ENCODE measurements at places on chromosomes 2 and 18.

DNA sequence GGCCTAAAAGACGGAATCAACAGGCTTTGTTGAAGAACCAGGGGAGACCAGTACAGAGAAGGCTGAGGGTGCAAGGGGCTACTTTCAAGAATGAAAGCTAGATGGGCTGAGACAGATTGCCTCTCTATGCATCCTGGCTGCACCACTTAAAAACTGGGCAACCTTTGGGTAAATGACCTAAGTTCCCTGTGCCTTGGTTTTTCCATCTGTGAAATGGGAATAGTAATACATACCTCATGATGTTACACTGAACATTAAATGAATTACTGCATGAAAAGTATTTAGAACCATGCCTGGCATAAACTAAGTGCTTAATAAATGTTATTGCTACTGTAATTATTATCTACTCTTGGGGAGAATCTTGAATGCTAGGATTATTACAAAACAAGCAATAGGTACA lies 106.5 kb downstream of the PRKCE start:
- no peak for DNase-seq

GRCh38 chr2:121372721-121373353 lies 87.8 kb upstream of the TFCP2L1 start:
- DNase-seq: no peak

DNA sequence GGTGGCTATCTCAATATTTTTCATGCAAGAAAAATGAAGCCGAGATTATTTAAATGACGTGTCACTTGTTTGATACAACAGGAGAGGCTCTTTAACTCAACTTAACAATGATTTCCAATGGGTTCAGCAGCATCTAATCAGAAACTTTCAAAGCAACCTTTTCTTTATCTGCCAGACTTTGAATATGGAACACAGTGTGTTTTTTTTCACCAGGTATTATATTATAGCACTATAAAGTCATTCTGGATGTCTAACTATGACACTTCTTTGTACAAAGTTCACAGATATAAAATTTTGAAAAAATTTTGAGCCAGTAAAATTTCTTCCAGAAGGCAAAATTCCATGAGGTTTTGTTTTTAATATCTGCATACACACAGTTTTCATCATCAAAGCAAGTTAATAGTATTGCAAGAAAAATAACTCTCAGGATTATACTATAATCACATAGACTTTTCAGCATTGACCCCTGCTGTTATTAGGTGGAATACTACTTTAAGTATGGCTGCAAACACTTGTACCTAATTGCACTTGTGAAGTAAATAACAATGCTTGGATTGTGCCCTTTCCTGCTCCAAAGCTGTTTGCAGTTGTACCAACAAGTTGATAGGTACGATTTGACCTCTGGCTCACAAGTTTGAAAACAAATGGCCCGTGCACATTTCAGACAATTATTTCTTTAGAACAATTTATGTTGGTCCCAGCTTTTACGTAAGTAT lies 44.0 kb upstream of the DSG1 start:
- DNase-seq: no peak

DNA sequence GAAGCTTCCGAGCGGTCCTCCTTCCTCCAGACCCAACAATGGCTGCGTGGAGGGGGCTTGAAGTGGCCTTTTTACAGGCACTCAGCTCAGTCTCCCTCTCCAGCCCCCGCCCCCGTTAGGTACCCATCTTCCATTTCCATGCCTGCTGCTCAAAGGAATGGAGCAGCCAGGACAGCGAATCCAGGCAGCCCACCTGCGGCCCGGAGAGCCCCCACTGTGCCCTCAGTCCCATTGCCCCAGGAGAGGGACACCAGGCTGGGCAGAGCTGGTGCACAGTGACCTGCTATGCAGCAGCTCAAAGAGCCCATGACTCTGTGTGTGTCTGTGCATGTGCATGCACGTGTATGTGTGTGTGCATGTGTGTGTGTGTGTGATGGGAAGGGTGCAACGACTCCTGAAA lies 10.6 kb upstream of the POMC start:
- DNase-seq: no peak

GRCh38 chr2:106638580-106638979 lies 151.4 kb downstream of the CD8B2 start:
- no peak for DNase-seq

GRCh38 chr2:46704593-46704992 lies 211.0 kb downstream of the MCFD2 start:
- DNase-seq: no peak

DNA sequence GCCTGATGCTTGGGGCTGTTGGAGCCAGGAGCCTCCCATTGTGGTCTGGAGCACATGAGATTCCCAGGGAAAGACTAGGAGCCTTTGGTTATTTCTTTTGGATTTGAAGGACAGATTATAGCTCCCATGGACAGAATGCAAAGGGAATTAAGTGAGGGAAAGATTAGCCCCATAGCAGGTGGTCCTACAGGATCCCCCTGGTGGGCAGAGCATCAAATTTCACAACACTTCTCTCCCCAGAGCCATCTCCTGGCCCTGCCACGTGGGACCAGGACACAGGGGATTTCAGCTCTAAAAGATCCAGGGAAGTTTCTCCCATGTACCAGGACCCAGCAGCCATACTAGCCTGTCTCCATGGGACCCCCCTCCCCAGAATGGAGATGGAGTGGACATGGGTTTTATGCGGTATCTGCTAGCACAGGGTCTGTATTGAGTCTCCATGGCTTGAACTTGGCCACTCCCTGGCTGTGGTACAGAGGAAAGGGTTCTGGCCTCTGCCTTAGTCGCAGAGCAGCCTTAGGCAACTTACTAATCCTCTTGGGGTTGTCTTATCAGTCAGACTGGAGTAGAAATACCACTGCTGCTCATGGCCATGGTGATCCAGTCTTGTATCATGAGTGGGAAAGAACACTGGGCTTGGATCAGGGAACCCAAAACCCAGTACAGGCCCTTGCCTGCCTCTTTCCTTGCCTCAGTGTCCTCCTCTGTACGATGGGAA lies 6.8 kb upstream of the PLB1 start:
- no peak for DNase-seq

- DNase-seq: no peak
Measured at GRCh38 chr2:80281049-80281448, 23.5 kb downstream of the LRRTM1 start.

DNA sequence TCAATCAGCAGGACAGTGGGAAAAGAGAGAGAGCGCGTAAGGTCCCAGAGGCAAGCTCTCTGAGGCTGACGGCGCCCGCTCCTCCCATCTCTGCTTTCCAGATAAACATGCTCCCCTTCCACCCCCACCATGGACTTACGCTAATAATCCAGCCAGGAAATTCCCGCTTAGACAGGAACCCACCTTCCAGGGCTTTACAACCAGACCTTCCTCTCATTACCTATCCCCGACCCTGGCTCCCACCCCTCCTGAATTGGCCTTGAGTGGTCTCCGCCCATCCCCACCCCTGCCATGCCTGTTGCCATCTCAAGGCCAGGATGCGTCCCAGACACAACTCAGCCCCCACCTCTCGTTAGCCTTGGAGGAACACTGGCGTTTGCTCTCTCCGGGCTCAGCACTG lies 131.1 kb downstream of the SMAD2 start:
- no peak for DNase-seq

DNA sequence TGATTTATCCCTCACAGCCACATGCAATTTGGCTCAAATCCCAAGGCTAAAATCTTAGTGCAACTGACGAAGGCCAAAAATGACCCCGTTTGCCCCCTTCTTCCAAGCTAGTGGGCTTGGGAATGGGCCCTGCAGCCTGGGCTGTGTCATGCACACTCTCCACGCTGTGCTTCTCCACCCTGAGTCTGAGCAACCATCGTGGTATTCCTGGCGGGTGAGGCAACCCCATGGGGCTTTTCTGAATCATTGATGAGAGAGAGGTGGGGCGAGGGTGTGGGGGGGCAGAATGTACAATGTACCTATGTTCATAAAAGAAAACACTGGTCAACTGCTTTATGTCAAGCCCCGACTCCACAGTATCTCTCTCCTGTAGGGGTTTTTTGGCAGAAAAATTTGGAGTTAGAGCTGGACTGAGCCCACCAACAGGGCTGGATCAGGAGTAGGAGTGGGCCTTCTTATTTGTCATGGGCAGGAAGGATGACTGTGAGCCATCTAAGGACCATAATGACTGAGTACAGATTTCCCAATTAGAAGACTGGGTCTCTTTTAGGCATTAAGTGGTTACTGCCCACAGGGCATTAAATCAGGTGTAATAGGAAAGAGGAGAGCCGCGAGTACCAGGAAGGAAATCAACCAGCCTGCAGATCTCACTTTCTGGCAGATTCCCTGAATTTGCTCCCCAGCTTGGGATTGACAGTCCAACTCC lies 8.9 kb downstream of the SULT1C2 start:
- DNase-seq: no peak

- DNase-seq: no peak
Measured at GRCh38 chr18:8412117-8412516, 197.1 kb upstream of the RAB12 start.

DNA sequence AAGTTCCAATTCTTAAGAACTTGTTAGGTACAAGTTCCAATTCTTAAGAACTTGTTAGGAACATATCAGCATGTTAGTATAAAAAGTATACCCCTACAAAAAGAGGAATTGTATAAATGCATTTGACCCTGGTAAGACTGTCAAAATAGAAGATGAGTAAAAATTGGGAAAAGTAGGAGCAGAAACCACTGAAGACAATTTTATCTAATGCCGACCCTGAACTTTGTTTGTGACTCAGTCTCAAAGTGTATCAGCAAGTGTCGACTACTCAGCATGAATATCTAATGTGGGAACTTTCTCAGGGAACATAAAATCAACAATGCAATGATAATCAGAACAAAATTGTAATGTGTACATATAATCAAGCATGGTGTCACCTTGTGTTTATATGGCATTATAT lies 583 bp upstream of the CD226 start:
- DNase-seq: no peak

DNA sequence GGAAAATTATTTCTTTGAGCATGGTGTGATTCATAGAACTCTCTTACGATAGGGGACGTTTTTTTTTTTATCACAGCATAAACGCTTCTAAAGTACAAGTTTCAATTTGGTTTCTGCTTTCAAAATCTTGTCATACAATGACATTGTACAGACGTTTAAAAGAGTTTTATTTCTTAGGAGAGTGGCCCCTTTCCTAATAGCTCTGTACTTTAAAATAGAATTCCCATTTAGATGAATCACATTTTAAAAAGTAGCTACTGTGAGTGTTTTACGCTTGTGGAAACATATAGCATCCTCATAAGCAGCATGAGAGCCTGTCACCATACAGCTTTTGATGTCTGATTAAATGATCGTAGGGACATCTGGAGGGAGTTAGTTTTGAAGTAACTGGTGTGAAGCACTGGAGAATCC lies 510.9 kb downstream of the PARD3B start:
- DNase-seq: no peak

GRCh38 chr2:198327526-198327925 lies 523.1 kb downstream of the PLCL1 start:
- no peak for DNase-seq

- no peak for DNase-seq
Measured at GRCh38 chr2:58186501-58186900, 54.6 kb downstream of the FANCL start.

DNA sequence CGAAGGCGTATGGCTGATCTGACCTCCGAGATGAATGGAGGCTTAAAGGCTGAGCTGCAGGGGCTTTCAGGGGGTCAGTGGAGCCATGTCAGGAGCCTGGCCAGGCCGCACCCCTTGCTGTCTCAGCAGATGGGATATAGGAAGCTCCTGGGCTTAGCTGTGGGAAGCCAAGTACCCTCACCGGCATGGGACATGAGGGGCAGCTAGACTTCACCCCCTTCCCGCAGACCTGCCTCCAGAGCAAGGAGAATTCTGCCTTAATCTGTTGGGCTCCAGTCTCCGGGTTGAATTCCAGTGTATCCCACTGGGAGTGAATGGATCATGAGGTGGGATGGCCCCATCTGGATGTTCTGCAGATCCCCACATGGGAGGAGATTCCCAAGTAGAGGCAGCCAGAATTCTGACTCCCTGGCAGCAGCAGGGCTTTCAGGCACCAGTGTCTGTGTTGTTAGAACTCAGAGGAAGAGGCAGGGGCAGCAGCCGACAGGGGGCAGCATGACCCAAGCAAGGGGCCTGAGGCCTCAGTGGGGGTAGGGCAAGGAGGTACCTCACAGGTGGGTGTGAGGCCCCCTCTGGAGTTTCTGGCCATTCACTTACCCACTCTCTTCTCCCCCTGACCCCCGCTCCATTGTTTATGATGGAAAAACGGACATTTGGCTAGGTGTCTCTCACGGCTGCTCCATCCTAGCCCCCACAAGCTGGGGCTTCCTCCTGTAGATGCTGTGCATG lies 19.1 kb downstream of the CAPG start:
- DNase-seq: no peak

DNA sequence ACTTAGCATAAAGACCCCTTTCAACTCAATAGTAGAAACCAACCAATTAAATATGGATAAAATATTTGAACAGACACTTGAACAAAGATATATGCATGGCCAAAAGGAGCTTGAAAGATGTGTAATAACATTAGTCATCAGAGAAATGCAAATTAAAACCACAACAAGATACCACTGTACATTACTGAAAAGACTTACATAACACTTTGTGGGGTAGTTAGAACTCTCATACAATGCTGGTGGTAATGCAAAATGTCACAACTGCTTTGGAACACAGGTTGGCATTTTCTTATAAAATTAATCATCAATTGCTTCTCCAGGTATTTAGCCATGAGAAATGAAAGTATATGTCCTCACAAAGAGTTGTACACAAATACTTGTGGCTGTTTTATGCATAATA lies 60.7 kb downstream of the TTC27 start:
- DNase-seq: no peak

GRCh38 chr18:61606759-61607158 lies 273.5 kb downstream of the CDH20 start:
- no peak for DNase-seq

GRCh38 chr2:64865831-64866345 lies 123.3 kb upstream of the SLC1A4 start:
- no peak for DNase-seq

DNA sequence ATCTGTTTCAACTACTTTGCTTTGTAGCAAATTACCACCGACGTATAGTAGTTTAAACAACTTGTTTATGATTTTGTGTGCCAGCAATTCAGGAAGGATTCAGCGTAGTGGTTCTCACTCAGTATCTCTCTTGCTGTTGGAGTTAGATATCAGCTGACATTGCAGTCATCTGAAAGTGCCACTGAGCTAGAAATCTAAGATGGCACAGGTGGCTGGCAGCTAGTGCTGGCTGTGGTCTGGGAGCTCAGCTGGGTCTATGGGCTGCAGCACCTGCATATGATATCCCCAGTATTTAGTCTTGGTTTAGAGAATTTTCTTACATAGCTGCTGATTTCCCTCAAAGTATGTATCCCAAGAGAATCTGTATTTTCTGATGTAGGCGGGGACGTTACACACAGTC lies 235.6 kb downstream of the SCG2 start:
- no peak for DNase-seq

DNA sequence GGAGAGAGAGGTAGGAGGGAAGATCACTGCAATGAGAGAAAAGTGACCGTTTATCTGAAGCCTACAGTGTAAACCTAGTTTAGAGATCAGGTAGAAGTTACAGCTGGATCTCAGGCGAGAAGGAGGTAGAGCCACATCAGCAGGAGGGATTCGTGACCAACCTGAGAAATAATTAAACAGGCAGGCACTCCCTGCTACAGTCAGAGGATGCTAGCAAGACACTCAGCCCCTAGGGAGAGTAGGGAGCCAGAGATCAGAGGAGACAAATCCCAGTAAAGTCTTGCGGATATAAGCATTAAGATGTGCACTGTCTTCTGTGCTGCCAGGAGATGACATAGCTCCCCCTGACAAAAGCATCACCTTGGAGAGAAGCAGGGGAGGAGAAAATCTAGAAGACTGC lies 629.1 kb upstream of the SLC39A10 start:
- no peak for DNase-seq
